ENCODE measurements at places on chromosomes 4 and X.

DNA sequence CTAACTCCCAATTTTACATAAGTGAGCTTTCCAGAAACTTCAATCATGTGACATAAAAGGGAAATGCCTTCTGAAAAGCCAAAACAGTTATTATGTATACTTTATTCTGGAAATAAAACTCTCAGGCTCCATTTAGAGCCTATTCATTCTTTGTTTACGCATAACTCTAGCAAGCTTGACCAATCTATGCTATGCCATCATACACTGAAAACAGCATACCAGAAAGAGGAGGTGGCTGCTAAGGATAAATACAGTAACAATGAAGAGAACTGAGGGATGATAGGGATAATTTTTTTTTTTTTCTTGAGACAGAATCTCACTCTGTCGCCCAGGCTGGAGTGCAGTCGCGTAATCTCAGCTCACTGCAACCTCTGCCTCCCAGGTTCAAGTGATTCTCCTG, 24.4 kb downstream of the CDKL2 start:
- no peak for DNase-seq

GRCh38 chr4:186812592-186812991, 88.9 kb upstream of the FAT1 start:
- no peak for DNase-seq

GRCh38 chr4:2059046-2059725, at the start of gene NAT8L:
NAT8L (plus strand) TSS chr4:2059327; CDS start chr4:2059512, 185 bp downstream.
- no peak for DNase-seq

DNA sequence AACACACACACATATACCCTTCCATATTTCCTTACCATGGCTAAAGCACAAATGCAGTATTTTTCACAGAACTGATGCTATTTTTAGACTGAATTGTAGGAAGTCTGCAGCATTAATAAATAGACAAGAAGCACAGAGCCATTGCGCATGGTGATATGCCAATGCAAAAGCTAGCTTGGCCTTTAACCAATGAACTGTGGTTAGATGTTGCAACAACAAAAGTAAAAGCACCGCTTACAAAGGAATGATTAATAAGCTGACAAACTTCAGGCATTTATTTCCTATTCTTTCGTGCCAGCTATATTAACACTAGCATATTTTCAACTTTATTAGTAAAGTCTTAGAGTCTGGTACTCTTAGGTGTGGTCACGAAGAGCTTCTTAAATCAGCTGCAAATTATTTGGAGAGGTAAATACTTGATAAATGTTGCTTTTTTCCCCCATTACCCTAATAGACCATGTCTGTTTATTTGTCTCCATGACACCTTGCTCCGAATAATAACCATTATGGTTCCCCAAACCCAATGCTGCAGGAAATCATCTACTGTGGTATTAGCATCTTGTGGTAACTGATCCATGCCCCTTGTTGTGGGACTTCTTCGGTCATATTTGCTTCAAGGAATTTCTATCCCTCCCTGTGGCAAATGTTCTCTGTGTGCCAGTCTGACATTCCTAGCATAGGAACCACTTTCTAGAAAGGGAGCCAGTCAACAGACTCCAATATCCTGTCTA, 306.1 kb upstream of the TAPT1 start:
- no peak for DNase-seq

- peak; percentile 24 for DNase-seq
These were observed 350.3 kb downstream of the PTTG2 start for GRCh38 chr4:38310446-38311043.
